Stimulated activated CD4-positive, alpha-beta T cell treated with anti-CD3 and anti-CD28 coated beads, Interleukin-2, amount 100 ng/mL, for 24 hours (primary cell): ENCODE measurements at places on chromosomes 3 and 15.

DNA sequence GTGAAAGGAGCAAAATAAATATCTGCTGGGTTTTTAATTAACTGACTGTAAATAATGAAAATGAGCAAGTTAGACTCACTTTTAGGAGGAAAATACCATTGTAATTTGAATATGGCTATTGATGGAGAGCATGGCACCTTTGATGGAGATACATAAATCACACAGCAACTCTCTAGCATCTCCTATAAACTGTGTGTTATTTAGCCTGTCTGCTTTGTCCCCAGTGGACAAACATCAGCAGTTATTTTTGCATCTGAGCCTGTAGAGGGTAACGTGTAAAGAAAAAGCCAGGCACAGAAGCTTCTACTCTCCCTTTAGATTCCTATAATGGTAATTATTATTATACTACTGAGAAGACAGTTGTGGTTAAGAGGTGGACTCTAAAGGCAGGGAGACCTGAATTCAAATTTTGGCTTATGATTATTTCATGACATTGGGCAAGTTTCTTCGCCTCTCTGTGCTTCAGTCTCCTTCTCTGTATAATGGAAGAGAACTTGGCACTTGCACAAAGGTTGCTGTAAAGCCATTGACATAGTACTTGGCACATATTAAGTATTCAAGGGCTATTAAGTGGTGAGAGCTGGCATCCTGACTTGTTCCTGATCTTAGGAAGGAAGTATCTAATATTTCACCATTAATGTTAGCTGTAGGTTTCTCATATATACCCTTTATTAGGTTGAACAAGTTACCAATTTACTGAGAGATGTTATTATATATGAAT, 289.5 kb upstream of the TRIM42 start:
- no peak for DNase-seq

DNA sequence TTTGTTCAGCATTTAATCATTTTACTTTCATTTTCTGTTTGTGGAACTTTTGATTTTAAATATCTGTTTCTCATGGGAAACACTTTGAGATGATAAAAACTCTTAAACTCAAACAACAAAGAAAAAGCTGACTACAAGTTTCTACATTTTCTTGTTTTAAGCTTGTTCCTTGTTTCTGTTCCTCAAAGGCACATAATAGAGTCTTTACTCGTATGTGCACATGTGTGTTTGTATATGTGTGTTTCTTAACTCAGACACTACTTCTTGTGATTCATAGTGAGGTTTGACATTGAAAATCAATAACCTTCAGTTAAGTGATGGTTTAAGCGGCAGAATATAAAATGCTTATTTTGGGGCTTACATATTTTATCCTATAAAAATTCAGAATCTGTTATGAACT, 786.7 kb upstream of the EPHA6 start:
- no peak for DNase-seq

GRCh38 chr3:16177962-16178627, 3.6 kb downstream of the GALNT15 start:
- peak; percentile 82 for DNase-seq

DNA sequence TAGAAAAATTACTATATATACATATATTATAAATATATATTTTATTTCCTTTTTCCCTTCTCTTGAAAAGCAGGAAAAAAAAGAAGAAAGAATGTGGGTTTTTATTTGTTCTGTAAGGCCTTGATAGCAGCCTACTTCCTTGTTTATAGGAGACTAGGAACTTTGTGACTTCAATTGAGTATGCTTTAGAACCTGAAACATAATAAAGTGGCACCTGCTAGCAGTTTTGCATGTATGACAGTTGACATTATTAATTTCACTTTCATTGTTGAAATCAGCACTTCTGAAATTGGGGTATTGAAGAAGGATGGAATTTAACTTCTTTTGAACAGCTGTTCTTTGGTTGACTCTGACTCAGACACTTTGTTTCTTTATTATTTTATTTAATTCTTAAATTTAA, 56.9 kb downstream of the GLCE start:
- DNase-seq, result no peak

- no peak for DNase-seq
Observed at GRCh38 chr3:31988271-31988670, 6.7 kb downstream of the ZNF860 start.

GRCh38 chr15:38226608-38227266, 25.9 kb upstream of the SPRED1 start:
- no peak for DNase-seq

DNA sequence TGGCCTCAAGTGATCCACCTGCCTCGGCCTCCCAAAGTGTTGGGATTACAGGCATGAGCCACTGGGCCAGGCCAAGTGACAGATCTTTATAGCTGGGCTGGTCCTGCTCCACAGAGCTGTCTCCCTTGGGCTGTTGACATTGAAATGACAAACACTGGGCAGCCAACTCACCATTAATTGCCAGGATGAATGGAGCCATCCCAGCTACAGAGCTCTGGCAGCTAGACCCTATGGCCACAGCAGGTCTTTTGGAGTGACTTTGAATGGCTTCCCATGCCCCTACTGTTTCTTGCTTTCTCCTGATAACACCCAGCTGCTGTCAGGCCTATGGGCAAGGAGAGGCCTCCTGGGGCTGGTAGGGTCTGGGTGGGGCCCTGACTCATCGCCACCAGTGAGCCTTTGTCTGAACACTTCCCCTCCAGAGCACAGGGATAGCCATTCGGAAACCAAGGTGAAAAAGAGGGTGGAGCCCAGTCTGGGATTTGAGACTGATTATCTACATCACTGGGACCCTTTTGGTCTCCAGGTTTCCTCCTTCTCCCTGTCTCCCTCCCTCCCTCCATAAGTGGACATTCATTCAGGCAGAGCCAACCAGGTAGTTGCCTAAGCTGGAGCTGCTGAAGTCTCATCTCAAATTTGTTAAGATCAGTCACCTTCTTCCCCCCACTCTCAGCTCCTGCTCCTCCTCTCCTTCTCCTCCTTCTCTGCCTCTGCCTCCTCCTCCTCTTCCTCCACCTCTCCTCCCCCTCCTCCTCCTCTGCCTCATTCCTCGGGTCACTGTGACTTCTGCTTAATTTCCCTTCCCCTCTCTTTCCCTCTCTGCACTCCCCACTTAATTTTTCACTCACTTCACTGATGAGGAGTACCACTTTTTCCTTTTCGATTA, 34.0 kb downstream of the BHLHE40 start:
- no peak for DNase-seq

- DNase-seq, result no peak
Observed at GRCh38 chr3:126275620-126275904, 81.6 kb downstream of the KLF15 start.

GRCh38 chr3:34183114-34183513, 384.7 kb downstream of the PDCD6IP start:
- DNase-seq, result no peak

DNA sequence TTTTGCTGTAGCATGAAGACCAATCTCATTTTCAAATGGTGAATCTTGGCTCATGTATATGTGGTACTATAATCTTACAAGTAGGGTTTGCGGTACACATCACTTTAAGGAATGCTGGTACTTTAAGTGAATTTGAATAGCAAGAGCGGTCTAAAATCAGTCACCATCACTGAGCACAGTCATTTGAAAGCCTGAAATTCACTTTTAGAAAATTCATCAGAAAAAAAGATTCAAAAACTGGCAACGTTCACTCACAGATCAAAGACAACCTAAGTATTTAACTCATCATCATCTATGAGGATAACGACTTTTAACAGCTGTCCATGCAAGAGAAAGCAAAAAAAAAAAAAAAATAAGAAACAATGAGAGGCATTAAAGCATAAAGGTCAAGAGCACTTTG, 111.6 kb downstream of the FHIT start:
- no peak for DNase-seq

DNA sequence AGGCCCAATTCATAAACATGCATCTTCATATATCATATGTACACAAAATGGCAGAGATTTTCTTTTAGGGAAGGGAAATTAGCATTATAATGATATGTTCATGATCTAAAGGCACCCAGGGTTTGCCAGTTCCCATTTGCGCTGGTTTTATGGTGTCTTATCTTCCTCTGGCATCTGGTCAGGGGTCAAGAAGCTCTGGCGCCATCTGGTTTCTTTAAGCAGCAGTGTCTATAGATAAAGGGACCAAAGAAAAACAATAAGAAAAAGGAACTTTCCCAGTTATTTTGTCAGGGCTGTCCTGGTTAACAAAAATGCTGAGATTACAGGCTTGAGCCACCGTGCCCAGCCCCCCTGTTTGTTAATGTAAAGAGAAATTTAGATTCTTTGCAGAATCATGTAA, 3.3 kb upstream of the DCP1A start:
- no peak for DNase-seq

- no peak for DNase-seq
Observed at GRCh38 chr3:193996641-193997089, 139.3 kb upstream of the HES1 start.

- DNase-seq, result no peak
Observed at GRCh38 chr15:39504808-39505207, 76.1 kb upstream of the THBS1 start.

DNA sequence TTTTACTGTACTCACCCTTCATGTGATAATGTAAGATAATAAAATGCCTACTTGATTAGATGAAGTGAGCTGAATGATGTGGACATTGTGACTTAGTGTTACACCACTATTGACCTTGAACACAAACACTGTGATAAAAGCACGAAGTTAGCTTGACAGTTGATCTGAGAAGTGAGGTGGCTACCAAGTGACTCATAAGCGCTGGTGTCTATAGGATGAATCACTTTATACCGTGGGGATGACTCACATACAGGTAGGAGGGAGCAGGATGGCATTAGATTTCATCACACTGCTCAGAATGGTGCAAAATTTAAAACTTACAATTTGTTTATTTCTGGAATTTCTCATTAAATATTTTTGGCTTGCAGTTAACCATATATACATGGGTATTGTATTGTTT, 174.7 kb upstream of the CNTN3 start:
- DNase-seq, result no peak

GRCh38 chr15:75508840-75509532, 57.5 kb upstream of the SIN3A start:
- peak; percentile 18 for DNase-seq

GRCh38 chr3:149581681-149582370, 76.0 kb downstream of the WWTR1 start:
- no peak for DNase-seq

DNA sequence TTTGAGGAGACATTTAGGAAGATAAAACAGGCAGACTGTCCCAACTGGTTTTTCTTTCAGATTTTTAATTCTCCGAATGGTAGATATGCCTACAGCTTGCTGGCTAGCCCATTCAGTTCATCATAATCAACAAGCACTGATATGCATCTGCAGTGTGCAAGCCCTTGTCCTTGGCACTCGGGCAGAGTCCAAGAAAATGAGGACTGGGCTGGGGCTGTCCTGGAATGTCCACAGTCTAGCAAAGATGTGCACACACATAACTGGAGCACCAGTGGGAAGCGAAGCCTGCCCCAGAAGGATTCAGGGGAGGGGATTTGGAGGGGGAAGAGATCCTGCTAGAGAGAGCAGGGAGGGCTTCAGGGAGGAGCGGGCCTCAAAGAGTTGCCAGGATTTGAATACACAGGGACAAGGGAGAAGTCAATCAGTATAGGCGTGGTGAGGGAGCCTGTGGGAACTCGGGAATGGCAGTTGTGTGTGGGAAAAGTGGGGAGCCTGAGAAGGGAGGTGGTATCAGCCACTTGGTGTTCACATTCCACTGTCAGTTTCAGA, 8.7 kb downstream of the FAH start:
- no peak for DNase-seq

GRCh38 chr3:122966045-122966444, 61.5 kb downstream of the SEMA5B start:
- DNase-seq, result no peak

- no peak for DNase-seq
Observed at GRCh38 chr3:146159616-146160320, 1.2 kb downstream of the PLOD2 start.

GRCh38 chr3:99669879-99670555, 31.6 kb downstream of the COL8A1 start:
- DNase-seq, result no peak

GRCh38 chr15:51006336-51006985, 88.2 kb downstream of the TNFAIP8L3 start:
- DNase-seq, result no peak

GRCh38 chr3:156764751-156765150, 61.4 kb upstream of the LEKR1 start:
- DNase-seq, result no peak

DNA sequence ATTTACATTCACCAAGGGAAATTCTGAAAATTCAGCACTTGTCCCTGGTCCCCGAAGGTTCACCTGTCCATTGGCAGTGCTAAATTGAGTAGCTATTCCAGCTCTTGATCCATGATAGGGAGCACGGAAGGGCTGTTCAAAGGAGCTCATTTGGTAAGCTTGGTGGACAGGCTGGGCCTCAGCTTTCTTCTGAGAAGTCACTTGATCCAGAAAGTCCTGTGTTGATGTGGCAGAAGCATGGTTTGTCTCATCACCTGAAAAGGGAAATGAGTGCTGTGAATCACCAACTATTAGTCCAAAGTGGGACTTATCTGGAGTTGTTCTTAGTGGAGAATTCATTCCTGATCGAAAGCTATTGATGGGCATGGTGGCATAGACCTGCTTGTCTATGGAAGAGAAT, 19.9 kb upstream of the SLC12A8 start:
- no peak for DNase-seq

- DNase-seq, result no peak
Observed at GRCh38 chr15:100980410-100981046, 61.4 kb downstream of the LRRK1 start.

DNA sequence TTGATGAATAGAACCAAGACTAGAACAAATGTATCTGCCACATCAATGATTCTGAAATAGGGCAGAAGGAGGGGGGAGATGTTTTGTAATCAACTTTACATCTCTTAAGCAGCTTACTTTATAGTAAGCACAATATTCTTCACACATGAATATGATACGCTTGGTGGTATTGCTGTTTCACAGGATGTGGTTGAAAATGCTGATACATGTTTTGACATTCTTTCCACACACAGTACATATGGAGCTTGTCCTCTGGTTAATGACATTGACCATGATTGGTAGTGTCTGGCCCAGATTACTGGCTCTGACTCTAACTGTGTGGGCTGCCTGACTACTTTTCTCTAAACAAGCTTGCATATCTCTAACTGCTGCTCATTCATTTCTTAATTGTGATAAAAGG, 168.9 kb downstream of the KLHL25 start:
- no peak for DNase-seq

DNA sequence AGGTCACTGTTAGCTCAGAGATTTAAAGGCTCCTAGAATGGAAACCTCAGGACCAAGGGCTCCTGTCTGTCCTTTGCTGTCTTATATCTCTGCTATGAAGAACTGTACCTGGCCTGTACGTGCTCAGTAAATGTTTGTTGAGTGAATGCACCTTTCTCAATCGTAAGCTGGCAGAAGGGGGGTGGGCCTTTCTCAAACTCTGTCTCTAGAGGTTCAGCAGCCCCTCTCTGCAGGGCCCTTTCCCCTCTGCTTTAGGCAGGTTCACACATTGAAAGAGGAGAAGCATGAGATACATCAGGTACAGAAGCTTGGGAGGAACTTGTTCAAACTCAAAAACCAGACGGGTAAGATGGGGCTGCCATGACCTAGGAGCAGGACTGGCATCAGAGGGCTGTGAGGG, 155.6 kb downstream of the GOLGA6L4 start:
- no peak for DNase-seq

GRCh38 chr3:3772920-3773319, 26.3 kb upstream of the LRRN1 start:
- DNase-seq, result no peak

GRCh38 chr3:69012100-69012799, 1.2 kb downstream of the EOGT start:
- no peak for DNase-seq
